DMS 273 treated with DMSO at 0.1 percent for 48 hours (cell line): ENCODE measurements at places on chromosomes 11 and 22.

GRCh38 chr11:123560006-123560405 lies 94.4 kb downstream of the SCN3B start:
- DNase-seq = no peak

GRCh38 chr11:5631969-5632635 lies 7.3 kb downstream of the TRIM34 start:
- DNase-seq = no peak

DNA sequence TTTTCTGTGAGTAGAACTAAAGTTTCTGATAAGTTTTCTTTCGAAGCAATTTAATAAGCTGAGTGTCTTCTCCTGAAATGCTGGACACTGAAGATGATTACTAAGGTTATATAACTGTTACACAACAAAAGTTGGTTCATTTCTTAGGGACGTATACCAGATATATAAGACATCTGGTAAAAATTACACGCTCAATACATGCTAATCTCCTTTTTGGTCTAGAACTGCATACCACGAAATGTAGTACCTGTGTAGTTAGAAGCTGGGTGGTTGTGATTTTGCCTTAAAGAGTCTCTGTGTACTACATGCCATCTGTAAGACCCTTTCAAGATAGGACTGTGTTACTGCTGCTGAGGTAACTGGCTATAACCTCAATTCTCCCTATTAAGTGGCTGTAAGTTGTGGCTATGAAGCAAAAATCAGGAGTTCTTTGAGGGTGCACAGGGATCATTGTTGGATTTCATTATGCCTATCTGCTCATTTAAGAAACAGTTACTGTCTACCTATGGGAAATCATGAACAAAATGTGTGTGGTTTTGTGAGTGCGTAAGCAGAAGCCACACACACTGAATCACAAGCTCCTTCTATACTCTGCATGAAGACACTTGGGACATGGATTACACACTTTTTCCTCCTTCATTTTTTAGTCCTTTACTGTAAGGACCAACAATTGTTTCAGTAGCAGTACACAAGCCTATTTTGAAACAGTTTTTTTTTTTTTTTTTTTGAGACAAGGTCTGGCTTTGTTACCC lies 195.9 kb downstream of the SWAP70 start:
- no peak for DNase-seq

GRCh38 chr11:97893612-97894011 lies 1127.1 kb upstream of the CNTN5 start:
- DNase-seq = peak; percentile 72

DNA sequence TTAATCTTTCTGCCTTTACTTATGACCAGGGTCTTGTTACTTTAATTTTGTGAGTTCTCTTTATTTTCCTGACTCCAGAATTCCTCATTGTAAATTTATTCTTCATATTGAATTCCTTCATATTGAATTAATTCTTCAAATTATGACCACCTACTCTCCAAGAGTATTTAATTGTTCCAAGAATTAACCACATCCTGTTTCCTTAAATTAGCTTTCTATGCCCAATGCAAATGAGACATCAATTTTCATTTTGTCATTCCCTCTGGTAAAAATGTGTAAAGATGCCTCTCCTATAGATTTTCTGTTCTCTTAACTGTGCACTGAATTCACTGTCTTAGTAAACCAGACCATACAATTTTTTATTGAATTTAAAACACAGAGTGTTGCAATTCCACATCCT lies 211.2 kb upstream of the GRIA4 start:
- no peak for DNase-seq

- DNase-seq = peak; percentile 22
These were observed 470 bp downstream of the C11orf98 start for GRCh38 chr11:62664405-62665074.

DNA sequence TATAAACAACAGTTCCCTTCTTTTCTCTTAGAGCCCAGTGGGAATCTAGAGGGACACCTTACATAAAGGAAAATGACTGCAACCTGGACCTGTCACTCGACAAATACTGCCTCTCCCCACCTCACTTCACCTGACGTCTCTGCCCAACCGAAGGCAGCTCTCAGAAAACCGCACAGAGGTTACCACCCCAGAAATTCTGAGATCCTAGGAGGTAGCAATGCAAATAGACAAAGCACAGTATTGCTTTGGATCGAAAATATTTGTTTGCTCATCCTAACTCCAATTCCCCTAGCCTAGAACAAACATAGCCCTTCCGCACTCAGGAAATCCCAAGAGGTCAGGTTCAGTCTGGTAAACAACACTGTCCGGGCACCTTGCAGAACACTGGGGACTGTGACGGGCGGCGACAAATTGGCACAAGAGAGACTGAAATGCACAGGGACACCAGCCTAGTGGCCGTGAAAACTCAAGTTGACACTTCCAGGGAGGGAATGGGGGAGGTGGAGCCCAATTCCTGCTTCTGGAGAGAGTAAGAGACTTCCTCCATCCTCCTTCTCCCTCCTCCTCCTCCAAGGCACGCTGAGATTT lies 420 bp upstream of the TRIM44 start:
- no peak for DNase-seq

DNA sequence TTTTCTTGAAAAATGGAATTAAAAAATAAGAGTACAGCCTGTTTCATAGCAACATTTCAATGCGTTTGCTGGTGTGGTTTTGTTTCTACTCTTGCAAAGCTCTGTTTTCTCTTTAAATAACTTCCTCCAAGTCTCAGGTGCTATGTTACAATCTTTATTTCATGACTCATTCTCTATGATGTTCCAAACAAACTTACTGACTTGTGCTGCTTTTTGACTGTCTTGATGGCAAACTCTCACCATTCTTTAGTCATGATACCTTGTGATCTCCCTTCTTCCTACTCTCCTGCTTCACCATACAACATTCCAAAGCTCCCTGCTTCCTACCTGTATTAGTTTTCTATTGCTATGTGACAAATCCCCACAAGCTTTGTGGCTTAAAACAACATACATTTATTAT lies 166.1 kb downstream of the C11orf91 start:
- no peak for DNase-seq

DNA sequence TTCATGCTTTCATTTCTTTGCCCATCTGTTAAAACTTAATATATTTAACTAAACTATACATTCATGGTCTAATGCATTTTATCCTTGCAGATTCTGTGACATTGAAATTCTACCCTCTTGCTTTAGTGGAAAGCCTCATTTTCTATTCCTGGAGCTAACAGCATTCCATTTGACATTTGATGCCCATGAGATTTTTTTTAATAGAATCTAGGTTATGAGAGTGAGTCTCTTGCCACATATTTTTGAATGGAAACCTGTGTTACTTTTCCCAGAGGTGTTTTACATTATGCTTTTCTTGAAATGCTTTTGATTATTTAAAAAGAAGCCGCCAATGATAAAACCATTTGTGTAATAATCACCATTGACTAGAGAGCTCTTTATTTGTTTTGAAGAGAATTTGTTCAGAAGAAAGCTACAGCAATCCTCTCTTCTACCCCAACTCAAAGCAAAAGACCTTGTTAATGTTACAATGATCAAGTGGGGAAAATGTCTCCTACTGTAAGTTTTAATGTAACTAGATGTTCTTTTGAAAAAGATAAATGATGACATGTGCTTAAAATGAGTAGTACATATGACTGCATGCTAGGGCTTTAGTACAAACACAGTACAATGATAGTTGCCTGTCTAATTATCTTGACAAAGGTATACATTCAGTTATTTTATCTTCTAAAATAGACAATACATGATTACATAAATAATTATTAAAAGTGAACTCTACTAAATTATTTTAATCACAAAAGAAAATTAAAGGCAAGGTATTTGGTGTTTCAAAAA lies 67.3 kb downstream of the GAS2 start:
- no peak for DNase-seq

DNA sequence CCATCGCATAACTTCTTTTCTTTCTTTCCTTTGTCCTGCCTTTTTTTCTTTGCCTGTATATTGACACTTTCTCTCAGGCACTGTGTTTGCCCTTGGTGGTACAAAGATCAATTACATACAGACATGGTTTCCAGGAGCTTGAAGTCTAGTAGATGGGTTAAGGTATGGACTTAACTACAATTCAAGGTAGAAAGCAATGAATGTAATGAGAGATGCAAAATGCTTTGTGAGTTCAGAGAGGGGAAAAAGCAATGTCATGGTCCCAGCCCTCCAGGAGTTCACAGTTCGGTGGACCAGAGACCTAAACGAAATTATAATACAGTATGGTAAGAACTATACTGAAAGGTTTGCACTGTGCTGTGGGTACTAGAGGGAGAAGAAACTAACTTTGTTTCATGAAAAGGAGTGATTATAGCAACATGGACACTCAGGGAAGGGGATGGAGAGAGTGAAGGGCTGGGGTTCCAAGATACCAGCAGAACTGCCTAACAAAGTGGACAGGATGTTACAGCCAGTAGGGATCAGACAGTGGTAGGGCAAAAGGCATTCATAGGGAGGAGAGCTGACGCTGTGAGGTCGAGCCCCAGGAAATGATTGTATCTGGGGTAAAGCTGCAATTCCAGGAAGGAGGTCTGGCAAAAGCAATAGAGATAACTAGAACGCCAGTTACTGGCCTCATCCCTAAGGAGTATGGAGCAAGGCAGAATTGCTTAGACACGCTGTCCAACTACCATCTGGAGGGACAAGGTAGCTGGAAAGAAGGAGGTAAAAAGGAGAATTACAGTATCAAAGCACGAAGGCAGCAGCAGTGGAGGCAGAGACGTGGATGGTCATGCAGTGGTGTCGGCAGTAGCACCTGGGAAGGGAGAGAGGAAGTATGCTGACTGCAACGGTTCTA lies 158.3 kb upstream of the MTMR2 start:
- no peak for DNase-seq

DNA sequence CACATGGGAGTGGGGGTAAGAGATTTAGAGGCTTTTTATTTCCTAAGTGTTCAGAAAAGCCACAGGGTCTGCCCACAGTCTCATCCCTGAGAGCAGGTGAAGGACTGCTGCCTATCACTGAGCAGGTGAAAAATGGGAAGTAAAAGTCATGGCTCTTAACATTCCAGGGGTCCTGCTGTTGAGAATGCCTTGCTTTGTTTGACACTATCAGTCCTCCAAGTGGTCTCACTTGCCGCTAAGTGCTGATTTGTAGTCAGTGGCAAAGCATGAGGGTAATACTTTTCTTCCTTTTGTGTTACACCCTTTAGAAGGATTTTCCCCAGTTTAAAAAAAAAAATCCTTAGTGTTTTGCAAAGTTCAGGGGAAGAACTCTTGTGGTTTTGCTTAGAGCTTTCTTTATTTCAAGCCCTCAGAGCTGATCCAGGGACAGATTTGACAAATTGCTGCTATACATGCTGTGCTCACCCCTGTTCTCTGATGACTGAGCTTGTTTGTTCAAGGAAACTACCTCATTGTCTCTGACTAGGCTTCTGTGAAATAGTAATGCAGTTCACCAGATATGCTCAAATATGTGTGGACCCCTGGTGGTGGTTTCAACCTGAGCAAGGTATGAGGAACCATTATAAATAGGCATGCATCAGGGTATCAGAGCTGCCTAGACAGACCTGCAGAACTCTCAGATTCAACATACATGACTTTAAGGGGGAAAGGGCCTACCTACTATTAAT lies 141.0 kb downstream of the ARHGAP42 start:
- no peak for DNase-seq

DNA sequence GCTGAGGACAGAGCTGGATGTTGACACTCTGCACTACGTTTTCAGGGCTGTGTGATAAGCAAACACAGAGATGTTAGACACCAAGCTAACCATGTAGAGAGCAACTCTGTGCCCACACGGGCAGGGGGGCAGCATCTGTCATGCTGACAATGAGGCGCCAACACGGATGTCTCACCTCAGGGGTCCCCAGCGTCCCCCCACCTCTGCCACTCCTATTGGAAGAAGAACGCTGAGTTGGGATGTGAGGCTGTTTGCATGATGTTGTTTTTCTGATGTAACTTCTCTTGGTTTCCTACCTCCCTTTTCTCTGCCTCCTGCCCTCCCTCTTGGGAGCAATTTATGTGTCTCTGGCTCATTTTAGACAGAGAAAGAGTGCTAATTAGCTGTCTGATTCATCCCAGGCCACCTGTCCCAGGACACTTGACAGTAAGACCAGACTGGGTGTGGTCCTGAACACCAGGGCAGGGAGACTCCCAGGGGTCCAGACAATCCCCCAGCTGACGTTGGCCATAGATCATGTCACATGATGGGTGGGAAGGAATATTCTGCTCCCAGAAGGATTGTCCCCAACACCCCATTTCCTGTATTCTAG lies 89.2 kb upstream of the NCAM1 start:
- DNase-seq = peak; percentile 34

DNA sequence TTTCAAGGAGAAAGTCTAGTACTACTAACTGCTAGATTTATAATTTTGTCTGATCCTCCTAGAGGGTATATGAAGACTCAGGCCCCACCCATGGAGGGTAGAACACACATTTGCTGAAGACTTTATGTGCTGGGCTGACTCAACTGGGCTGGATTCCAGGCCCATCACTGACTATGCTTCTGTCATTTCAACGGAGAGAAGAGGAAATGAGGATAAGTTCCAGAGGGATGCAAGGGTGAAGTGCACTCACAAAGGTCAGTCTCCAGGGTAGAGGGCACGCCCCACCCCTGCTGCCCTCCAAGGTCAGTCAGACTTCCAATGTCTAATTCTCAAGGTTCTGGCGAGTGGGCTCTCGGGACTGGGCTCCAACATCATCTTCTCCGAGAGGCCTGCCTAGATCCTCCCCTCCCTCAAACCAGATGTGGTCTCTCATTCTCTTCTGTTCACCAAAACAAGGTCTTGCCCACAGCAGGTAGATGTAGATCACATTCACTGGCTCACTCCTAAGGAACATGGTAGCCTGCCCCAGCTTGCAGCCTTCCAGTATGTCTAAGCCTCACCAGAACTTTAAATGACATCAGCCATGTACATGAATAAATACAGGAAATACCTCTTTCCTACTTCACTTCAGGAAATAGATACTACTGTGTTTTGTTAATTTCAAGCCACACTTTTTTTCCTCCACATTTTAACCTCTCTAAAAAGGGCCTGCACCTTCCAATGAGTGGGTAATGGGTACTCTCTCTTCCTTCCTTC lies 7.3 kb upstream of the C11orf86 start:
- DNase-seq = no peak

- DNase-seq = no peak
These were observed 112.7 kb downstream of the FAR1 start for GRCh38 chr11:13781153-13781552.

DNA sequence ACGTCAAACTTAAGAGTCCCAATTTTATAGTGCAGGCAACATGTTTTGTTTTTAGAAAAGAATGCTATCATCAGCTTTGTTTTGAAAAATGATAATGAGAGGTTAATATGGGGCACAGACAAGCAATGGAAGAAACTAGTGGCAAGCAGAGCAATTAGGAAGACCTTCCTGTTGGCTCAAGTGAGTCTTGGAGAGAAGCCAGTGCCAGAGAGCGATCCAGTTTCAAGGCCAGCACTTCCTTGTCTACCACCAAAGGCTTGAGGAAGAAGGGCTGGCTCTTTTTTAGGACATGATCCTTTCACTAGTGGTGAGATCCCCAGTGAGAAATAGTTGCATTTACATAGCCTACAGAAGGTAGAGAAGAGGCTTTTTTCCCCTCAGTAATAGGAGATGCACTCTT lies 1340.7 kb downstream of the LRRC4C start:
- no peak for DNase-seq

DNA sequence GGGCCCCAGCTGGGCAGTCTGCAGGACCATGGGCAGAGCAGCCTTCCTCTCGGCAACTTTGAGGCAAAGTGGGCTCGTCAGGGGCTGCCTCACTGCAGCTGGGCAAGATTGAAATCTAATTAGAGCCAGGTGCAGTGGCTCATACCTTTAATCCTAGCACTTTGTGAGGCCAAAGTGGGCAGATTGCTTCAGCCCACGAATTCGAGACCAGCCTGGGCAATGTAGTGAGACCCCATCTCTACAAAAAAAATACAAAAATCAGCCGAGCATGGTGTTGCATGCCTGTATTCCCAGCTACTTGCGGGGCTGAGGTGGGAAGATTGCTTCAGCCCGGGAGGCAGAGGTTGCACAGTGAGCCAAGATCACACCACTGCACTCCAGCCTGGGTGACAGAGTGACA lies 34.2 kb downstream of the ARHGAP8 start:
- no peak for DNase-seq
